Cardiac muscle cell (in vitro differentiated cells and primary cell): ENCODE measurements at places on chromosomes 2 and 18. TPM values are rescaled to one million over a fixed set of nuclear protein-coding genes. Genes with fewer than 3 reads are reported as not detected.

Gene FAM98A
- 26.7 and 40.8 TPM in 2 replicates for polyA plus RNA-seq

Gene SULT1C2
- 1.1 and 1.6 TPM in 2 replicates for polyA plus RNA-seq

Gene MYO3B
- polyA plus RNA-seq: not detected in 2 replicates

Gene MGAT4A
- polyA plus RNA-seq: 5.8 and 7.4 TPM in 2 replicates

Gene NLRC4
- 0.64 and 1.3 TPM in 2 replicates for polyA plus RNA-seq

Gene GREB1
- polyA plus RNA-seq: 27.1 and 36.8 TPM in 2 replicates

Gene FAM237A
- not detected in 2 replicates for polyA plus RNA-seq
